ENCODE measurements at places on chromosomes 7 and 10. TPM values are rescaled to one million over a fixed set of nuclear protein-coding genes. Genes with fewer than 3 reads are reported as not detected.

The AKR1D1 gene
- 0.20 TPM for total RNA-seq

The LOXL4 gene
- 5.3 TPM for total RNA-seq

The PTF1A gene
- total RNA-seq = not detected

GRCh38 chr7:3005257-3005656 is 38.4 kb downstream of the CARD11 start:
- H3K27me3 ChIP-seq = no peaks in the 10 kb centered on the region
- no peaks in the 10 kb centered on the region for H3K36me3 ChIP-seq
- H3K4me3 ChIP-seq = no peak overlapping the region
- no peak for DNase-seq
- no peaks in the 10 kb centered on the region for H3K4me1 ChIP-seq

DNA sequence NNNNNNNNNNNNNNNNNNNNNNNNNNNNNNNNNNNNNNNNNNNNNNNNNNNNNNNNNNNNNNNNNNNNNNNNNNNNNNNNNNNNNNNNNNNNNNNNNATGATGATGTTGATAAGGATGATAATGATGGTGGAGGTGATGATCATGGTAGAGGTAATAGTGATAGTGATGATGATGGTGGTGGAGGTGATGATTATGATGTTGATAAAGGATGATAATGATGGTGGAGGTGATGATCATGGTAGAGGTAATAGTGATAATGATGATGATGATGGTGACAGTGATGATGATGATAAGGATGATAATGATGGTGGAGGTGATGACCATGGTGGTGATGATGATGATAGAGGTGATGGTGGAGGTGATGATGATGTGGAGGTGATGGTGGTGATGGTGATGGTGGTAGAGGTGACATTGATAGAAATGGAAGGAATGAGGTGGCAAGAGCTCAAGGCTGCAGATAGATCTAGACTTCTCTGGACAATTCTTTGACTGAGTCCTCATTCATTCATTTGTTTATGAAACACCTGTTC is 47.8 kb downstream of the FAM20C start:
- DNase-seq = no peak
- no peak overlapping the region for H3K4me3 ChIP-seq
- no peak overlapping the region for H3K27ac ChIP-seq
- peaks cover 27% of the 10 kb centered on the region for H3K4me1 ChIP-seq

- H3K27ac ChIP-seq = no peak overlapping the region
- no peaks in the 10 kb centered on the region for H3K36me3 ChIP-seq
- DNase-seq = no peak
- H3K4me1 ChIP-seq = no peaks in the 10 kb centered on the region
- H3K27me3 ChIP-seq = no peaks in the 10 kb centered on the region
- H3K4me3 ChIP-seq = no peak overlapping the region
Observed at GRCh38 chr10:7075110-7075509, 335.7 kb downstream of the SFMBT2 start.

DNA sequence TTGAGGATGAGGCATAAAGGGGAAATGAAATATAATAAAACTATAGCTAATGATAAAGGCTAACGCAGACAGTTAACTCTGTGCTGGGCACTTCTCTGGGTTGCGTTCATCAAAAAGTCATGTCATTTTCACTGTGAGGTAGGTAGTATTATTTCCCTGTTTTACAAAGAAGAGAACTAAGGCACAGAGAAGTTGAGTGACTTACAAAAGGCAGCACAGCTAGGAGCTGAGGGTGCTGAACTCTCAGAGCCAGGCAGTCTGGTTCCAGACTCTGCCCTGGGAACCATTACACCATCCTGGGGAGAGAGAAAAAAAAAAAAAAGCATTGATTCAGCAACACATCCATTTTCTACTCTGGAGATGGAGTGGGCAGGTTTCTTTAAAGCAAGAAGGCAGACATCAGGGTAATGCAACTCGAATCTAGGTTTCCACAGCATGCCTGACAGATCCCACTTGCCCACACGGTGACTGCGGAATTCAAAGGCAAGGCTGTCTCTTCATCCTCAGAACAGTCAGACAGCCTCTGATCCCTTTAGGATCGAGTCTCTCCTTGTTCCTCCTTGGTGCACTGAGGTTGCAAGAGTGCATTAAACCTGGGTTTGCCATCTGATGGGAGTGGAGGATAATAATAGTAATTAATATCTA is 40.6 kb upstream of the ECHDC3 start:
- no peaks in the 10 kb centered on the region for H3K36me3 ChIP-seq
- no peak overlapping the region for H3K4me3 ChIP-seq
- H3K27ac ChIP-seq = no peak overlapping the region
- no peaks in the 10 kb centered on the region for H3K27me3 ChIP-seq

- peaks cover 29% of the 10 kb centered on the region for H3K4me1 ChIP-seq
- no peak overlapping the region for H3K4me3 ChIP-seq
- peak; percentile 93 for DNase-seq
- no peaks in the 10 kb centered on the region for H3K36me3 ChIP-seq
- peak overlapping the region; percentile 85 for H3K27ac ChIP-seq
Observed at GRCh38 chr10:69901022-69901421, 99.3 kb downstream of the COL13A1 start.

DNA sequence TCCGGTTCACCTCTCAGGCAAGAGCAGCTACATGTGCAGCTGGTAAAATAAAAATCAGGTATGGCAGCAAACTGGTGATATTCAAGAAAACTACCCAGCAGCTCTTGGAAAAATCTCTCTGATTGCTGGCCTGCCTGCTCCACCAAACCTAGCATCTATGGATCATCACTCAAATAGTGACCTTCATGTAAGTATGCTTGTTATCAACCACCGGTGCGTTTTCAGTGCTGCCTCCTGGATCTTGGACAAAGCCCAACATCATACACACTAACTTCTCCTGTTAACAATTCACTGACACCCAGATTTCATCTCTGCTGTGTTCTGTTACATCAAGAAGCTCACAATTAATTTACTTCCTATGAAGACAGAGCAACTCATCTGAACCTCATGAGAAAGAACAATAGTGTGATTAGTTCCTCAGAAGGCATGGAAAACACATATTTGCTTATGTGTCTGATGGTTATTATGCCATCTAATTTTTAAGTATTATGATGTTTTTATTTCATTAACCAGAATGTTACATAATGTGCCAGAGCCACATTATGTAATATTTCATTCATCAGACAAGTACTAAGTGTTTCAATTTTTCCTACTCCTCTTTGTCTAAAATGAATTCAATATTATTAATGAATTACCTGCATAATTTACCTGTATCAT is 8.8 kb downstream of the CDK6 start:
- peaks cover 18% of the 10 kb centered on the region for H3K27me3 ChIP-seq
- H3K4me3 ChIP-seq = no peak overlapping the region
- no peaks in the 10 kb centered on the region for H3K36me3 ChIP-seq
- DNase-seq = no peak
- no peak overlapping the region for H3K27ac ChIP-seq

GRCh38 chr7:109868215-109868860 is 1222.6 kb upstream of the LRRN3 start:
- DNase-seq = no peak
- H3K4me1 ChIP-seq = no peaks in the 10 kb centered on the region
- no peaks in the 10 kb centered on the region for H3K27me3 ChIP-seq
- H3K36me3 ChIP-seq = no peaks in the 10 kb centered on the region
- no peak overlapping the region for H3K4me3 ChIP-seq

DNA sequence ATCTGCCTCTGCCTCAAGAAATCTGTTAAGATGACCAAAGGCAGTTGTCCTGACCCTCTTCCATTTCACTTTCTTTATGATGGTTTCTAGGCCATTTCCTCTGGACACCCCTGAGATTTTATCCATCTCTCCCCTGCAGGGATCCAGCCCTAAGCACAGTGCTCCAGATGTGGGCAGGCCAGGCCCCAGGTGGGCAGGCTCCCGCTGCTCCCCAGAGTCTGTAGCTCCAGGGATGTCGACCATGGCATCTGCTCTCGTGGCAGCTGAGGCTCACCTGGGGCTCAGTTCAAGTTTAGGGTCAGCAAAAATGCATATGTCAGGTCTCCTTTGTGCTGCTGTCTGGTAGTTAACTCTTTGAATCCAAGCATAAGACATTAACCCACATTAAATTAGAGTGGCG is 11.8 kb downstream of the CEP41 start:
- H3K4me1 ChIP-seq = peaks cover 16% of the 10 kb centered on the region
- H3K27me3 ChIP-seq = no peaks in the 10 kb centered on the region
- no peak overlapping the region for H3K4me3 ChIP-seq
- H3K36me3 ChIP-seq = no peaks in the 10 kb centered on the region

- H3K36me3 ChIP-seq = no peaks in the 10 kb centered on the region
- no peak overlapping the region for H3K4me3 ChIP-seq
- peak; percentile 6 for DNase-seq
- no peaks in the 10 kb centered on the region for H3K27me3 ChIP-seq
- H3K27ac ChIP-seq = peak overlapping the region; percentile 92
Observed at GRCh38 chr10:124725791-124726190, 18.4 kb downstream of the FAM53B start.

GRCh38 chr10:126127481-126128029 is 231.2 kb downstream of the FANK1 start:
- DNase-seq = no peak
- no peaks in the 10 kb centered on the region for H3K36me3 ChIP-seq
- H3K4me1 ChIP-seq = no peaks in the 10 kb centered on the region

- H3K4me1 ChIP-seq = no peaks in the 10 kb centered on the region
- no peaks in the 10 kb centered on the region for H3K36me3 ChIP-seq
- no peak for DNase-seq
Observed at GRCh38 chr10:94172332-94172731, 178.6 kb downstream of the PLCE1 start.

The TMEM176A gene
- total RNA-seq = 5.2 TPM

DNA sequence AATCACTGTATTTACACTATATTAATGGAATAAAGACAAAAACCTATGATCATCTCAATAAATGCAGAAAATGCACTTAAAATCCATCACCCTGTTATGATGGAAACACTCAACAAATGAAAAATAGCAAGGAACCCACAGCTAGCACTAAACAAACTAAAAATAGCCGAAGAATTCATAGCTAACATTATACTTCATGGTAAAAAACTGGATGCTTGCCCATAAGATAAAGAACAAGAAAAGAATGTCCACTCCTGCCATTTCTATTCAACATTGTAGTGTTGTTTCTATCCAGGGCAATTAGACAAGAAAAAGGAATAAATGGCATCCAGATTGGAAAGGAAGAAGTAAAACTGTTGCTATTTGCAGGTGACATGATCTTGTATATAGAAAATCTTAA is 142.1 kb downstream of the STK31 start:
- no peaks in the 10 kb centered on the region for H3K27me3 ChIP-seq
- no peaks in the 10 kb centered on the region for H3K36me3 ChIP-seq
- no peak overlapping the region for H3K27ac ChIP-seq

GRCh38 chr7:4006687-4007086 is 675.4 kb upstream of the FOXK1 start:
- H3K27me3 ChIP-seq = peaks cover 5% of the 10 kb centered on the region
- DNase-seq = no peak
- no peaks in the 10 kb centered on the region for H3K36me3 ChIP-seq
- H3K27ac ChIP-seq = no peak overlapping the region
- no peaks in the 10 kb centered on the region for H3K4me1 ChIP-seq
- no peak overlapping the region for H3K4me3 ChIP-seq

DNA sequence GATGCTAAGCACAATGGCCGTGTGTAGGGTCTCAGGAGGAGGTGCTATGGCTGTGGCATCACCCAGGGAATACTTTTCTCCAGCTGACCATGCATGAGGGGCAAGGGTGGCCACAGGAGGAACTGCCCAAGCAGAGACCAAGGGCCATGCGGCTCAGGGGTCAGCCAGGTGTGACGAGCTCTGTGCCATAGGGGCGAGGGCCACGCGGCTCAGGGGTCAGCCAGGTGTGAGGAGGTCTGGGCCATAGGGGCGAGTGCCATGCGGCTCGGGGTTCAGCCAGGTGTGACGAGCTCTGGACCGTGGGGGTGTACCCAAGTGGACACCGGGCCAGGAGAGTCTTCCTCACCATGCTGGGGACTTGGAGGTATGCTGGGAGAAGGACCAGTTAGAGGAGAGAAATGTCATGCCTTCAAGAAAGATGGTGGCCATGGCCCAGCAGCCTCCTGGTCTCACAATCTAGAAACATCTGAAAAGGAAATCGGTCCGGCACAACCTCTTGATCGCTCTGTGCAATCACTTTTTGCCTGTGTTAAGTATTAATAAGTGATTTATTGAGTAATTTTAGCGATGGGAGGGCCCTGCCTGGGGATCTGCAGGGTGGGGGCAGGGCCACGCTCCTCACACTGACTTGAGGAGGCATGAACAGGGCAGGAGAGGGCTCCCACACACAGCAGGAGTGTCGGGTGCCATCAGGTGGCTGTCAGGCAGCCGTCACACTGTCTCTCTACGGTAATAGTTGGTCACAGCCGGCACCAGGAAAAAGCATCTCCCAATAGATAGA is 265.0 kb downstream of the ADARB2 start:
- peaks cover 8% of the 10 kb centered on the region for H3K27me3 ChIP-seq
- no peaks in the 10 kb centered on the region for H3K36me3 ChIP-seq
- H3K27ac ChIP-seq = no peak overlapping the region
- no peak for DNase-seq
- H3K4me3 ChIP-seq = no peak overlapping the region

DNA sequence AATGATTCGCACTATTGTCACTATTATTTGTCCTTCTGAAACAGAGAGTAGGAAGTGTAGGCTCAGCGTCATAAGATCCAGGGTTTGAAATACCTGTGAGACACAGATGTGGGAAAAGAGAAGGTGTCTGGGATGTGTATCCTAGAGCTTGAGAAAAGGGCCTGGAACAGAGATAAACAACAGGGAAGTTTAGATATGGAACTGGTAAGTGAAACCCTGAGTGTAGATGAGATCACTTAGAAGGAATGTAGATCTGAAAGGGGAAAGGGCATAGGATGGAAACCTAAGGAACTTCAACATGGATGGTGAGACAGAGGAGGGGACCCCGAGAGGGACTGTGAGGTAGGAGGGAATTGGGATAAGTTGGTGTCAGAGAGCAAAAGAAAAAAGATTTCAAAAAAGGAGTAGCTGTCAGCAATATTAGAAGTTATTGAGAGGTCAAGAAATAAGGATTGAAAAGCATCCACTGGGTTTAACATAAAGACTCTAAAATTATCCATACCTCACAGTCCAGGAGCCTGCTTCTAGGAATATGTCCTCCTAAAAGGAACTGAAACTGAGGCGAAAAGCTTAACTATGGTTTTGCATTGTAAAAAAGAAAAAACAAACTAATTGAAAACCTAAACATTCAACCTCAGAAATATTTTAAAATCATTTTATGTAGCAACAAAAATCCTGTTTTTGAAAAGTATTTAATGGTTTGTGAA is 119.2 kb upstream of the NPVF start:
- no peaks in the 10 kb centered on the region for H3K4me1 ChIP-seq
- H3K4me3 ChIP-seq = no peak overlapping the region
- no peaks in the 10 kb centered on the region for H3K27me3 ChIP-seq
- DNase-seq = no peak

DNA sequence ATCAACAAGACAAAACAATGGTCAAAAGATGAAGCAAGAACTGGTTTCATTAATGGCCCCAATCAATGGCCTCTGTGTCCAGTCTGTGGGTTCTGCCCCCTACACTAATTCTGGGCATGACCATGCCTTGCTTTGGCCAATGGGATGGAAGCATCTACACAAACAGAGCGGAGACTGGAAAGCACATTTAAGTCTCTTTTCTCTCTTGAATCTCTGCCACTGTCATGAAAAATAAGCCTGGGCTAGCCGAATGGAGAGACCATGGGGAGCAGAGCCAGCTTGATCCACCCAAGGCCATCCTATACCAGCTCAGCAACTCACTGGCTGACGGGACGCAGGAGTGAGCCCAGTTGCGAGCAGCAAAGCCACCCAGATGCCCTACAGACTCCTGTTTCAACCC is 30.9 kb downstream of the ANKRD16 start:
- H3K27ac ChIP-seq = no peak overlapping the region
- H3K27me3 ChIP-seq = no peaks in the 10 kb centered on the region
- H3K4me1 ChIP-seq = no peaks in the 10 kb centered on the region

Data from gastrocnemius medialis (tissue), 4 donors.